Stimulated activated naive CD8-positive, alpha-beta T cell treated with anti-CD3 and anti-CD28 coated beads, Interleukin-15, Interleukin-2, amounts not matched to agents 100 U/mL and 50 U/mL, for 24 hours (primary cell): ENCODE measurements at places on chromosomes 7 and 10.

DNA sequence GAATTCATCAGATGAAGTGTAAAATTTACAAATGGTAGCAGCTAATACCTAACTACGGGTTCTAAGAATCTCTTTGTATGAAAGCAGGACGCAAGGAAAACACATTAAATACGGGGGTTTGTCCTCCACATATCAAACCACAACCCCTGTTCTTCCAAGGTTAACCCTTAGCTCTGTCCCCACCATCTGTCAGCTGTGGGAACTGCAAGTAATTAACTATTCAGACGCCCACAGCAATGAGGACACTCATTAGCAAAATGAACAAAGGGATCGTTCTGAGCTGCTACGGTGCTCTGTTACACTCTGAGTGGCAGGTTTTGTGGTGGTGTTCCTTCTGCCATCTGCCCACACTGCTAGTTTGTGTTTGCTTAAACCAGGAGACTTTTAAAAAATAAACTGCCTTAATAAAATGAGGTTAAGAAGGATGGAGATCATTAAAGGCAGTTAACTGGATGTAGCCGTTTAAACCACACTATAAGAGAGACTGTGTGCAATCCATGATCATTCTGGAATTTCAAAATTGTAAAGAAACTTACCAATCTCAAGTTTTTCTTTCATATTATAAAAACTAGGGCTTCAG lies 51.4 kb downstream of the C10orf67 start:
- DNase-seq = peak; percentile 46

DNA sequence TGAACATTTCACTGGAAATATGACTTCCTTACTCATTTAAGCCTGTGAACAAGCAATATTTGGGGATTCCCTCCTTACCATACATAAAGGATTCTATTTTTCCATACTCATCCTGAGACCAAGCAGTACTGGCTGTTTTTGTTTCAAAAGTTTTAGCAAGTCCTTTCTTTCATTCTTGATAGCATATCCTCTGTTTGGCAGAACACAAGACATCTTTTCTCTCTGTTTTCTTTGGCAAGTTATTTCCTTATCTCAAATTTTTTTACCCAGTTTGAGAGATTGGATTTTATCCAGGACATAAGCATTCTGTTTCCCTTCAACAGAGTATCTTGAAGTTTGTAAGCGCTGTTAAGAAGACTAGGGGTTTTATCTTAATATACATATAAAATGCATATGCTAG lies 3.0 kb upstream of the WASL start:
- DNase-seq = no peak

DNA sequence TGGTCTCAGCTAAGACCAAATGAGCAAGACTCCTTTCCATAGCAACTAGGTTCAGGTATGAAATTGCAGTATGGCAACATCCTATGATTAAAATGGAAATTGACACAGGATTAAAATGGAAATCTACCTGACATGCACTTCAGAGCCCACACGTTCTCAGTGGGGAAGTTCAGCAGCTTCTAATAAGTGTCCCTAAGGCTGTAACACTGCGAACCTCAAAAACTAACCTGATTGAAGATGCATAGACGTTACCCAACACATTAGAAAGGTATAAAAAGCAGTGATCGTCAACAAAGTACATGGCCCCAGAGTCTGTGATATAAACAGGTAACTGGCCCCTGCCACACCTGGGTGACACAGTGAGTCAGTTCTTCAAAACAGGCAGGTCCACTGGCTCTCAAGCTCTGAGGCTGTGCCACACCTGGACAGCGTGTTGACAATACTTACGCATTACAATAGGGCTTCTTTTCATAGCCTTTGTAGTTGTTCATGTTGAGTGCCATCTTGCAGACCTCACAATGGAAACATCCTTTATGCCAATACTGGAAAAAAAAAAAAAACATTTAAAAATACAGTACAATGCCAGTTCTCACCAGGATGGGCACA lies 274.9 kb upstream of the NEBL start:
- no peak for DNase-seq

- no peak for DNase-seq
Measured at GRCh38 chr10:49220679-49221078, 32.5 kb upstream of the TMEM273 start.

- DNase-seq = no peak
Measured at GRCh38 chr10:80480852-80481251, 26.7 kb downstream of the TSPAN14 start.

GRCh38 chr10:27637601-27638000 lies 108.0 kb downstream of the MKX start:
- DNase-seq = no peak

GRCh38 chr7:138455609-138456008 lies 4.5 kb upstream of the TRIM24 start:
- DNase-seq = no peak

DNA sequence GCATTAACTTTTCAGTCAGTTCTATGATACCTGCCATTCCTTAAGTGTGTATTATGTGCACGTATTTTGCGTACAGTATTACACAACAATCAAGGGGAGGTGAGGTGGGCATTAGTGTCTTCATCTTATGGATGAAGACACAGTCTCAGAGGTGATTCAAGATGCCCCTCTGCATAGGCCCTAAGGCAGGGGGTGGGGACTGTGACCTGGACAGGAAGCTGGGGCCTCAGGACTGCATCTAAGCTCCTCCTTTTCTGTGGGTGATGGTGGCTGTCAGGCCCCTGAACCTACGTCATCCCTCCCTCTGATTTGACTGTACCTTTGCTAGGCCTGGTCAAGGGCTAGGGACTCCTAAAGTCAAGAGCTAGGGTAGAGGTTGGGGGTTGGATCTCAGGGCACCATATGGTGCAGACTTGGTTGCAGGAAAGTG lies 38.9 kb downstream of the HK1 start:
- DNase-seq = peak; percentile 66

DNA sequence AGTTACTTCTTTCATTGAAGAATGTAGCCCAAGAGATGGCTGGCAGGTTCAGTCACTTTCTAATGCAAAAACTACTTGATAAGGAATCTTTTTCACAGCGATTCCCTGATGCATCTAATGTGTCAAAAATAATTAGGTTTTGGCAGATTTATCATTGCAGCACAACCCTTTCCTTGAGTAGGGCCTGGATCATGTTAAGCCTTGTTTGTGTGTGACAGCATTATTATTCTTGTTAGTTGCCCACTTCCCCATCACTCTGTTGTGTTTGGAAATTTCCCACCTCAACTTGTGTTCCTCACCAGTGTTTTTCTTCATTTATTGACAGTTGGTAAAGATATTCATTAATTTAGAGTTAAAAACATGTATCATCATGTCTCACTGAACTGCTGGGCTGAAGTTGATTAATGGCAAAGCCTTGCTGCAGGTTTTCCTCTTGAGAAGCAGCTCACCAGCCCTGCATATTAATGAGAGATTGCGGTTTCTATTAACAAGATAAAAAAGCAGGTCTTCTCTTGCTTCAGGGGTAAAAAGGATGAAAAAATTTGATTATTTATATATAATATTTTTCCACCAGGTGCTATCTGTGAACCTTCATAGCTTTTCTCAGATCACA lies 233.3 kb upstream of the MDFIC start:
- DNase-seq = no peak

- no peak for DNase-seq
Measured at GRCh38 chr7:23486002-23486773, 15.9 kb upstream of the IGF2BP3 start.

- DNase-seq = no peak
Measured at GRCh38 chr7:42091461-42092291, 145.3 kb downstream of the GLI3 start.

GRCh38 chr10:132960631-132961419 lies 18.5 kb upstream of the CFAP46 start:
- DNase-seq = no peak

DNA sequence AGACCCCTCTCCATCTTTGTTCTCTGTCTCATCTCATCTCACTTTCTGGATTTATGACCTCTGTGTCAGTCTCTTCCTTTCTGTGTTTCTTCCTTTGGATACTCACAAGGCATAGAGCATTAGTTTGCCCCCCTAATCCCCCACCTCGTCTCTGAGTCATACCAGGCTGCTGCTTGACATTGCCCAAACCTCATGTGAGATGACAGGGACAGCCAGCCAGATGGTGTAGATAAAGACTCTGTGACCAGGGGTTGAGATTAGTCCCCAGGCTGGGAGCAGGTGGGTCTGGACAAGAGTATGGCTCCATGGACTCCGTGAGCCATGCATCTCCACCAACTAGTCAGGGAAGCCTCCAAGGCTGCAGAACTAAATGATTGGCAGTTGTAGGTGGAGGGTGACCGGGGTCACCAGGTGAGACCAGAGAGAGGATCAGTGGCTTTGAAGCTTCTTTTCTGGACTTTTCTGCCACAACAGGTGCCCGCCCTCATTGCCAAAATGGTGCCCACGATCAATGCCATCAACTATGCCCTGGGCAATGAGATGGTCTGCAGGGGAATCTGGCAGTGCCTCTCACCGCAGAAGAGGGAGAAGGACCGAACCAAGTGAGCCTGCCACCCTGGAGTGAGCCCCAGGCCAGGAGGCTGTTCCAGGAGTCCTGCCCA lies 13.3 kb downstream of the RGR start:
- no peak for DNase-seq

DNA sequence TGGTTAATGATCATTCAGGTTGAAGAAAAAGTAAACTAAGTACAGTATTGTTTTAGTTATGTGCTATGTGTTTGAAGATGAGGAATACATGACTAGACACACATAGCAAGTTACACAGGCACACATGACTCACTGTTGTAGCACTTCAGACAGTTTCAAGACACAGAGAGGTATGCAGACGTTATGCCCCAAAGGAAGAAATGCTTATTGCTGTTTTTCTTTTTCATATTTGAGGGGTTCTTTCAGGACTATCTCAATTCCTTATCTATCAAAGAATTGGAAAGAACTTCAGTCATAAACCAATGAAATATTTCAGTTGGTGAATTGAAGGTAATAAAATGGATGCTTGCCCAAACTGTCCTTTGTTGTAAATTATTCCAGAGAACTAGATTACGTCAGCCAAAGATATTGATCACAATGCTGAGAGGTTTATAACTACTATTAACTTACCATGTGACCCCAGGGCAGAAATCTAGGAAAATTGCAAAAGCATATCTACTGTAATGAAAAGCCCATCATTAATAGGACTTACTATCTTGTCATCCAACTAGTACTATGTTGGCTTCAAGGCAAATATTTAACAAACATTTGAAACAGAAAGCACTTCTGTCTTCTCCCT lies 61.2 kb upstream of the CAPZA2 start:
- DNase-seq = no peak

- DNase-seq = no peak
Measured at GRCh38 chr10:29346296-29347001, 57.6 kb downstream of the LYZL1 start.

- no peak for DNase-seq
Measured at GRCh38 chr7:66146701-66147100, 32.1 kb downstream of the CRCP start.

DNA sequence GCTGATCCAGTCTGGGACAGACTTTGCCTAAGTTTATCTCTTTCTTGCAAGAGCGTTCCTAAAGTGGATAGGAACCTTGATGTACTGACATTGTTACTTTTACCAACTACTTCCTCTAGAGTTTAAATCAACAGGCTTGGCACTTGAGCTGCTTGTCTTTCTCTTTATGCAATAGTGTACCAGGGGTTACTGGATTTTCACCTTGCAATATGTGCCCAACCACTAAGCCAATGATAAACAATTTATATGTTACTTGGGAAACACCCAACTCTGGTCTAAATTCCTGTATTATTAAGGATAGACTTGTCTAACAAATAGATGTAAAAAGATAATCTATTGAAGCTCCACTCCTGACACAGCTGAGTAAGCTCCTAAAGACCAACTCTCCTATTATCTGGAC lies 470.2 kb downstream of the SH2D4B start:
- no peak for DNase-seq

- DNase-seq = no peak
Measured at GRCh38 chr7:138352570-138353461, 107.2 kb upstream of the TRIM24 start.

DNA sequence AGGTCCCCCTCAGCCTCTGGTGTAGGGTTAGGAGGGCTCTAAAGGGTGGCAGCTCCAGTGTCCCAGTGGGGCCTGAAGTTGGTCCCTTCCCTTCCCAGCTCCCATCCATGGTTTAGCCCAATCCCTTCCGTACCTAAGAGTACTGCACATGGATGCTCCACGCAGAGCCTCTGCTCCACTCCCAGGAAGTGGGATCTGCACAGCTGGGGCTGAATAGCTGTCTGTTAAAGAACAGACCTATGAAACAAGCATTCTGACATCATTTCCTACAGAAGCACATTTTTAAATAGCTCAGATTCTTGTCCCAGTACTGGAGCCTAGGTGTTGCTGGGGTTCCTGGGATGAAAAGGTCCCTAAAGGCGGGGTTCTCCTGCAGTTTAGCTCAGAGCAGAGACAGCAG lies 135.9 kb downstream of the ZMYND11 start:
- no peak for DNase-seq

DNA sequence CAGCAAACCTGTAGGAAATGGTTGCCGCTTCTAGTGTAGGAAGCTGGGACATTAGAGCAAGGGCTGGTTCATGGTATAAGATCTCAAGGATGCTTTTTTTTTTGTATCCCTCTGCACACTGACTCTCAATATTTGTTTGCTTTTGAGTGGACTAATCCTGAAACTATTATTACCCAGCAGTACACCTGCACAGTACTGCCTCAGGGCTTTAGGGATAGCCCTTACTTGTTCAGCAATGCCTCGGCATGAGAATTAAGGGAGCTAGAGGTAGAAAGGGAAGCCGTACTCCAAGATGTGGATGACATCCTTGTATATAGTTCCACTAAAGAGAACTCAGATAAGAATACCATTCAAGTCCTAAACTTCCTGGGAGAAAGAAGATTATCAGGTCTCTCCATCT lies 70.5 kb downstream of the COPG2 start:
- DNase-seq = no peak
